Activated naive CD8-positive, alpha-beta T cell treated with anti-CD3 and anti-CD28 coated beads for 36 hours (primary cell): ENCODE measurements at places on chromosomes 5 and 9.

DNA sequence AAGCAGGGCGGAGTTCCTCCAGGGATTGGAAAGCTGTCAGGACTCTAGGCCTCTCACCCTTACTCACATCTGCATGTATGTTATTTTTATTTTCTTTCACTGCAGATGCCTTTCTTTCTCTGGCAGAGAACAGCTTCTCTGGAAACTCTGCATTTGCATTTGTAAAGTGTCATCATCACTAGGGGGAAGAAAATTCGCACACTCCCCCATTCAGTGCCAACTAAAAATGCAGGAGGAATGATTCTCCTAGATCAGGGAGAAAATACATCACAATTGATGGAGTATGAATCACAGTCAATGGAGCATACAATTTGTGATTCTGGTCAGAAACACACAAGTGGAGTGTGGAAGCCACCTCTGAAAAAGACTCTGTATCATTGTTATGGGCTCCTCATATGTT, 351.4 kb upstream of the FTMT start:
- no peak overlapping the region for H3K4me3 ChIP-seq
- no peaks in the 10 kb centered on the region for H3K27me3 ChIP-seq
- no peaks in the 10 kb centered on the region for H3K36me3 ChIP-seq

DNA sequence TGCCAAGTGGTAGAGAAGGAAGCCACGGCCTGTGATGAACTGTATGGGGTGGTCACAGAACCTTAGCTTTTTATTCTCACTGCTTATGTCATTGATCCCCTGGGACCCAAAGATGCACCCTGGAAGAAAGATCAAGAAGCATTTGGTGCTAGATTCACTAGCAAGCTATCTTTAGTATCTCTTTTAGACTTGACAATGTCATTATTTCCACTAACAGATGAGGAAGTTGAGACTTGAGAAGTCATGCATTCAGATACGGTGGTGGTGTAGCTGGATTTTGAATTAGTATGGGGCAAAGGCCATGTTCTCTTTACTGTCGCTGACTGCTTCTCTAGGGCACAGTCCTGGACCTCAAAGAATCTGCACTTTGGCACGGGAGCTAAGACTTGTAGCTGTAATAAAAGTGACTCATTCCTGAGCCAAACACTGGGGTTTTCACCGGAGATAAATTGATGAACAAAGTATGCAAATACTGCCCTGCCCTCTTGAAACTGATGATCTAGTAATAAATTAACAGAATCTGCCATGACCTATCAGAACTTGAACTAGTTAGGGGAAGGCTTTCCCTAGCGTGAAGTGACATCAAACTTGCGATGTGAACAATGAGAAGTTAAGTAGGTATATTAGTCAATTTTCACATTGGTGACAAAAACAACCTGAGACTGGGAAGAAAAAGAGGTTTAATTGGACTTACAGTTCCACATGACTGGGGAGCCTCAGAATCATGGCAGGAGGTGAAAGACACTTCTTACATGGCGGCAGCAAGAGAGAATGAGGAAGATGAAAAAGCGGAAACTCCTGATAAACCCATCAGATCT, 5.4 kb downstream of the GDA start:
- H3K27ac ChIP-seq, result no peak overlapping the region
- peaks cover 15% of the 10 kb centered on the region for H3K27me3 ChIP-seq
- no peak for DNase-seq

- no peak for DNase-seq
- H3K4me1 ChIP-seq, result no peaks in the 10 kb centered on the region
- H3K36me3 ChIP-seq, result no peaks in the 10 kb centered on the region
- no peaks in the 10 kb centered on the region for H3K27me3 ChIP-seq
Observed at GRCh38 chr5:124480022-124480421, 266.4 kb downstream of the ZNF608 start.

DNA sequence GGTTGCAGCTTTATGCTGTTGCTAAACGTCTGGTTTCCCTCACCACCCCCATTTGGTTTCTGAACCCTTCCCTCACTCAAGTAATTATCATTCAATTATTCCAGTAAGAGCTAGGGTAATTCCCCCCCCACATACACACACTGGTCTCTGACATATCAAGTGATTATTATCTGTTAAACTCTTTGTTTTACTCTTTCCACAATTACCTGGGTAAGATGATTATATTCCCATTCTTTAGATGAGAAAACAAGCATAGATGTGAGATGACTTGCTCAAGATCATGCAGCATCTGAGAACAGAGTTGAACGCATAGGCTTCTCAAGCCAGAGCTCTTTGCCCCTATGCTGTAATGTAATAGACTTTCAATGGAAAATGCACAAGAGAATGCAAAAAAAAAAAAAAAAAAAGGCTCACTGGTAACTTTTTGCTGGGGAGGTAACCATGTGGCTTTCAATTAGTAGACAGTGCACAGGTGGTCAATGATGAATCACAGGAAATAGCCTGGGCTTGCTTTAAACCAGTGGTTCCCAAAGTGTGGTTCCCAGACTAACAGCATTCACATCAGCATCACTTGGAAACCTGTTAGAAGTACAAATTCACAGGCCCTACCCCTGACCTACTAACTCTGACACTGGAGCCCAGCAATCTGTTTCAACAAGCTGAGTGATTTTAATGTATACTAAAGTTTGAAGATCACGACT, 87.6 kb downstream of the PIK3R1 start:
- peaks cover 35% of the 10 kb centered on the region for H3K4me1 ChIP-seq
- peaks cover 26% of the 10 kb centered on the region for H3K36me3 ChIP-seq
- peak overlapping the region; percentile 32 for H3K27ac ChIP-seq
- DNase-seq, result no peak

DNA sequence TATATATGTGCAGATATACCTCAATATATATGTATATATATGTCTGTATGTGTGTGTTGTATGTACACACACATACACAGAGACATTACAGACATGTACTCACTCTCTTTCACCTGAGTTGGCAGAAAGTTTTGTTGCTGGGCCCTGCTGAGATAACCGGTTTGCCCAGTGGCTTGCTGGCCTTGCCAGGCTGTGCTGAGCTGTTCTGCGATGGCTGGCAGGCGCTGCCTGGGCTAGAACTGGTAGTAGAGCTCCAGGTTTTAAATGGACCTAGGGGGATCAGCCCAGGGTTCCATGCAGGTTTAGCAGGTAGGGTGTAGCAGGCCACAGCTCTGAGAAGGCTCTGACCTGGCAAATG, 394.3 kb downstream of the GADD45G start:
- H3K4me1 ChIP-seq, result peaks cover 25% of the 10 kb centered on the region
- no peaks in the 10 kb centered on the region for H3K27me3 ChIP-seq
- H3K36me3 ChIP-seq, result no peaks in the 10 kb centered on the region
- H3K27ac ChIP-seq, result peak overlapping the region; percentile 93

GRCh38 chr9:27344776-27345175, 47.8 kb upstream of the EQTN start:
- no peaks in the 10 kb centered on the region for H3K27me3 ChIP-seq
- peaks cover 5% of the 10 kb centered on the region for H3K4me1 ChIP-seq

DNA sequence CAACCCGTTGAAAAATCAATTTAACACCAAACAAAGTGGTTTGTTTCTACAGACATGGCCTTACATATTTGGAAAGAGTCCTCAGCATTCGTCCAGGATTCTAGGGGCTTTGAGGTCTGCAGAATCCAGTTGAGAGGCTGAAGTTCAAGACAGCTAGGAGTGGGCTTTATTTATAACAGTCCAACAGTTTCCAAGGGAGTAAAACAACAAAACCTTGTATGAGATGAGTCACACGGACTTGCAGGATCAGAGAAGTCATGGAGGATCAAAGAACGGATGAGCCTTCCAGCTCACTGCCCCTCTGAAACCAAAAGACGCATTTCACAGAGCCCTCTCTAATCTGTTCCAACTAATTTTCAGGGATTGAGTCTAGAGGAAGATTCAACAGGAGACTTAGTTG, 11.1 kb upstream of the ESM1 start:
- DNase-seq, result no peak
- H3K4me3 ChIP-seq, result no peak overlapping the region
- no peaks in the 10 kb centered on the region for H3K27me3 ChIP-seq
- H3K4me1 ChIP-seq, result peaks cover 4% of the 10 kb centered on the region
- H3K27ac ChIP-seq, result no peak overlapping the region

- peak overlapping the region; percentile 83 for H3K4me3 ChIP-seq
- peaks cover 62% of the 10 kb centered on the region for H3K27me3 ChIP-seq
- no peaks in the 10 kb centered on the region for H3K36me3 ChIP-seq
- H3K27ac ChIP-seq, result peak overlapping the region; percentile 63
- peaks cover 13% of the 10 kb centered on the region for H3K4me1 ChIP-seq
Observed at GRCh38 chr9:86099701-86100364, 475 bp upstream of the GOLM1 start.
